ENCODE measurements at places on chromosomes 5 and 9.

- no peak for DNase-seq
These were observed 61.2 kb downstream of the MCTP1 start for GRCh38 chr5:95223566-95224258.

DNA sequence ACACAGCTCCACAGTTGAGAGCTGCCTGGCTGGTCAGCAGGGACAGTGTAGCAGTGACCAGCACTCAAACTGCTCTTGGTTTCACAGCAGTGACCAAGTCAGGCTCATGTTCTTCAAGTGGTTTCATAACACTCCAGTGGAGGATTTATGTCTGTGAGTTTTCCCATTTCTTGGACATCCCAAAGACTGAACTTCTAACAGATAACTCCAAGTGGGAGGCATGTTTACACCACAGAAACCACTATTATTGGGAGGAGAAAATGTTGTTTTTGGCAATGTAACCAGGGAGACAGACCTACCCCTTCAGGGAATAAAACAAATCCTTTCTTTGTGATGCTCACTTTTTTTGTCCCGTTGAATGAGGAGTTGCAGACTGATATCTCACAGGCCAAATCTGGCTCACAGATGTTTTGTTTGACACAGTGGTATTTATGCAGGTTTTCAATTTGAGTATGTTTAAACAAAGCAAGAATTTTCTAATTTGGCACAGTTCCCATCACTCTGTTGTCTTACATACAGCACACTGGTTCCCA is 141.5 kb downstream of the RMI1 start:
- no peak for DNase-seq

DNA sequence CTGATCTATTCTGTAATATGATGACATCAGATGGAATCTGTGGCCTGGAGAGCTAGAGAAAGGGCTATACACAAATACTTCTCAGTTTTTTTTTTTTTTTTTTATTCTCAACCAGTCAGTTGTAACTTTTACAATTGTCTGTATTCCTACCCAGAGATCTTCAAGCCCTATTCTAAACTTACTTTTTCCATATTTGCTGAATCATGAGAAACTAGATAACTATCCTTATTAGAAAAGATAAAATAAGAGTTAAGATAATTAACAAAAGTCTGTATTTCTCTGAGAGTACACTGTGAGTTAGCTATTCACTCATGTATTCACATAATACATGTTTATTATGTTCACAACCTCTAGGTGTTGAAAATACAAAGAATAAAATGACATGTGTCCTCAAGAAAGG is 1575.9 kb downstream of the EFNA5 start:
- no peak for DNase-seq

GRCh38 chr5:154117930-154118329 is 72.6 kb upstream of the GALNT10 start:
- DNase-seq: no peak

DNA sequence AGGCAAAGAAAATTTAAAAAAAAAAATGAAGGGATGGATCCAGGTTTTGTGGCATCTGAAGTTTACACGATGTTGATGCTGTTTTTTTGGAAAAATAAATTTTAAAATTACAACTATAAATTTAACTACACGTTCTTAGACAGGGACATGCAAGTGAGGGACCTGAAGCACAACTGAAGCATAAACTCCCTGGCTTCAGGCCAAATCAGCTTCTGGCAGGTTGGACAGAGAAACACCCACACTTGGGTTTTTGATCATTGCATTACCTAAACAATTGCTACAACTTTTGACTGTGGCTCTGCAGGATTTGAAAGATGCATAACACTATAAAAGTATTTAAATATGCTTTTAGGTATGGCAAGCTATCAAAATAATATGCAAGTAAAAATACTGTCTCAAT is 1318.3 kb upstream of the DMAC1 start:
- DNase-seq: no peak

DNA sequence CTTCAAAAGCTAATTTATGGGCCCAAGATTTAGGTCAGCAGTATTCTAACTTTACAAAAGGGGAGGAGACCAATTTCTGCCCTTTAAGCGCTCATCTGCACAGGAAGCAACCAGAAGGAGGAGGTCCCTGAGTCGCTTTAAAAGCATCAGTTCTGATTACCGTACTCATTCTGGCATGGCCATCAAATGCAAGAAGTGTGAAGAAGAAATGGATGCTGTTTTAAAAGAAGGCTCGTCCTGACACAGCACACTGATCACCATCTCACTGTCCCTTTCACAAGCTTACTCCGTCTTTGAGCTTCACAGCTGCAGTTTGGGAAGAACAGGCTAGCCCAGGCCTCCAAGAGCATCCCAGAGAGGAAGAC is 17.5 kb downstream of the ZNF608 start:
- no peak for DNase-seq

DNA sequence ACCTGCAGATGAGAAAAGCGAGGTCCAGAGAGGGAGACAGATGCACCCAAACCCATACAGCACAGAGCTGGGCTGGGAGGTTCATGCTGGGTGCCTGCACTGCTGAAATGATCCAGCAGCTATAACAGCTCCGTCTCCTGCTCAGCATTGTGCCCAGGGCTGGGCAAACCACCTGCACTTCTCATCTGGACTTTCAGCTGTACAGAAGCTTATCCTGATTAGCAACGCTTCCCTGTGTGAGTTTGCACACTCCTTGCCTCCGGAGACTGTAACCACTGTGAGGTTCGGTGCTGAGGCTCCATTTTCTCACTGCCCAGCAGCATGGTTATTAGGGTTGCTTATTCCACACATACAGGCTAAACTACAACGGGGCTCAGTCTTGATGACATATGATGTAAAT is 326.1 kb downstream of the ASTN2 start:
- DNase-seq: no peak

DNA sequence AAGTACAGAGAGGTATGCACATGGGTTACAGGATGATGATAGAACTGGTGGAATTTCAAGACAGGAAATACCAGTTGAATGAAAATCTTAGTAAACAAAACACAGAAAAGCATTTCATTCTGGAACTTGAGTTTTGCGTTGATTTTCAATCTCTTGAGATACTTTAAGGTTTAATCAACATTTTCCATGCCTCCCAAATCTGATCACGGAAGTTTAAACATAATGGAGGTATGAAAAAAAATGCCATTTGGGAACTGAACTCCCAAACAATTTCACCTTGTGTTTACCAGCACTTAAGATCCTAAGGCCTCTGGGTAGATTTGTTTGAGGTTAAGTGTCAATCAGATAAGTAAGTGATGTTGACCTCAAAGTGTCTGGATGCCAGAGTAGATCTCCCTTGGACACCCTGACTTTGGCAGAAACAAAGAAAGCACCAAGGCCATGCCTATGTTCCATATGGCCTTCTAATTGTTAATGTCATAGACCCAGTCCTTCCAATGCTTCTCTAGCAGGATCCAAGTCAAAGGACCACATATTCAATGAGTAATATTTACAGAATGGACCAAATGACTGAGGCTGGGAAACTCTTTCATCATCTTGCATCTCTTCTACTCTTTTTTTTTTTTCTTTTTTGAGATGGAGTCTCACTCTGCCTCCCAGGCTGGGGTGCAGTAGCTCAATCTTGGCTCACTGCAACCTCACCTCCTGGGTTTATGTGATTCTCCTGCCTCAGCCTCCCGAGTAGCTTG is 216.9 kb downstream of the ARRDC3 start:
- DNase-seq: no peak

DNA sequence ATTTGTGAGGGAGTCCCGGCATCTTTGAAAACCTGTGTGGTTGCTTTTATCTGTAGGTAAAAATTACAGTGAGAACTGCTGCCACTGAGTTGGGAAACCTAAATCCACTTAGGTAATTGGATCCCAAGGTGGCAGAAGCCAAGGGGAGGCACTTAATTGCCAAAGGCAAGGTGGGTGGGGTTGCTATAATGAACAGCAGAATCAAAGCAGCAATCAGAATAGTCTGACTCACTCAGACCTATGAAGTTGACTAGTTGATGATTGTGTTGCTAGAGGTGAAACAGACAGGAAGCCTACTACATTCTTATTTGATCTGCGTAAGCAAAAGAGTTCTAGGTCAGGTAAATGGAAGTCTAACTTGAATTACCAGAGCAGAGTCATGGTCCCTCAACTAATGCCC is 17.3 kb upstream of the BICD2 start:
- no peak for DNase-seq

DNA sequence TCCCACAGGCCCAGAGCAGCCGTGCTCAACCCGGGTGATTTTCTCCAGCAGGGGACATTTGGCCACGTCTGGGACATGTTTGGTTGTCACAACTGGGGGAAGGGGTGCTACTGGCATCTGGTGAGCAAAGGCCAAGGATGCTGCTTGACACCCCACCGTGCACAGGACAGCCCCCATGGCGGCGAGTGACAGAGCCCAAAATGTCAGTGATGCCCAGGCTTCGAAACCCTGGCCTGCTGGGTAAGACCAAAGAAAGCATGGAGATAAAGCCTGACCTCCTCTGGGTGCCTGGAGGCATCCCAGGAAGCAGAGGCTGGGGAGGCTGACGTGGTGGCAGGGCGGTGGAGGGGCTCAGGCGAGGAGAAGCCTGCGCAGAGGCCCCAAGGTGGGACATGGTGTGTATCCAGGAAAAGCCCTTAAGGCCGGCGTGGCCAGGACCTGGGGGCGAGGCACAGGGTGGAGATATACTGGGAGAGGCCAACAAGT is 66.4 kb downstream of the ZNF354C start:
- no peak for DNase-seq

DNA sequence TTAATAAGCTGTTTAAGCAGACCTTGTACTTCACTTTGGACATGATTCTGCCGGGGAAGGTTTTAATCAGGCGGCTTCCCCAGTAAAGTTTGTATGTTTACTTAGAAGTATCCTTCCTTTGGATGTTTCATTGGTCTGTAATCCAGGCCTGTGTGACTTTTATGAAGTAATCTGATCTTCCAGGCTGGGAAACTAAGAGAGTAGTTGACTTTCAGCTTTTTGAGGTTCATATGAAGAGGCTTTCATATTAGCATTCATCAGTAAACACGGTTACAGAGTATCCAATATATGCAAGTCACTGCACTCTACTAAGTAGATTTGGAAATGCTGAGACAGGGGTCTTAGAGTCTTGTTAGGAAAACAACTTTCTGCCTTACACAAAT is 1.1 kb downstream of the DNAJC21 start:
- DNase-seq: no peak

- DNase-seq: no peak
These were observed at the start of gene ERAP2 for GRCh38 chr5:96876292-96876850. TSS of gene ERAP2 (plus strand) at chr5:96876500. CDS start at chr5:96879686, 3,186 bp downstream.

All from activated T-helper 9 cell treated with anti-CD3 and anti-CD28 coated beads, Interleukin-2, amount 50 U/mL, for 16 hours (primary cell).